Tibial nerve (tissue), 4 donors: ENCODE measurements at places on chromosomes 16 and 17. TPM values are rescaled to one million over a fixed set of nuclear protein-coding genes. Genes with fewer than 3 reads are reported as not detected.

GRCh38 chr16:29971304-29971703 lies 2.4 kb upstream of the TAOK2 start:
- peaks cover 5% of the 10 kb centered on the region for H3K36me3 ChIP-seq
- H3K4me1 ChIP-seq = peaks cover 16% of the 10 kb centered on the region
- no peak overlapping the region for H3K4me3 ChIP-seq

GRCh38 chr17:76710863-76711611 lies at the start of gene MXRA7:
Gene MXRA7 (minus strand): TSS chr17:76710965. CDS start chr17:76710946, 19 bp downstream.
- DNase-seq = peak; percentile 61
- peak within 1 kb of the TSS; percentile 98 for H3K27ac ChIP-seq
- H3K27me3 ChIP-seq = no peaks in the 10 kb centered on the region

DNA sequence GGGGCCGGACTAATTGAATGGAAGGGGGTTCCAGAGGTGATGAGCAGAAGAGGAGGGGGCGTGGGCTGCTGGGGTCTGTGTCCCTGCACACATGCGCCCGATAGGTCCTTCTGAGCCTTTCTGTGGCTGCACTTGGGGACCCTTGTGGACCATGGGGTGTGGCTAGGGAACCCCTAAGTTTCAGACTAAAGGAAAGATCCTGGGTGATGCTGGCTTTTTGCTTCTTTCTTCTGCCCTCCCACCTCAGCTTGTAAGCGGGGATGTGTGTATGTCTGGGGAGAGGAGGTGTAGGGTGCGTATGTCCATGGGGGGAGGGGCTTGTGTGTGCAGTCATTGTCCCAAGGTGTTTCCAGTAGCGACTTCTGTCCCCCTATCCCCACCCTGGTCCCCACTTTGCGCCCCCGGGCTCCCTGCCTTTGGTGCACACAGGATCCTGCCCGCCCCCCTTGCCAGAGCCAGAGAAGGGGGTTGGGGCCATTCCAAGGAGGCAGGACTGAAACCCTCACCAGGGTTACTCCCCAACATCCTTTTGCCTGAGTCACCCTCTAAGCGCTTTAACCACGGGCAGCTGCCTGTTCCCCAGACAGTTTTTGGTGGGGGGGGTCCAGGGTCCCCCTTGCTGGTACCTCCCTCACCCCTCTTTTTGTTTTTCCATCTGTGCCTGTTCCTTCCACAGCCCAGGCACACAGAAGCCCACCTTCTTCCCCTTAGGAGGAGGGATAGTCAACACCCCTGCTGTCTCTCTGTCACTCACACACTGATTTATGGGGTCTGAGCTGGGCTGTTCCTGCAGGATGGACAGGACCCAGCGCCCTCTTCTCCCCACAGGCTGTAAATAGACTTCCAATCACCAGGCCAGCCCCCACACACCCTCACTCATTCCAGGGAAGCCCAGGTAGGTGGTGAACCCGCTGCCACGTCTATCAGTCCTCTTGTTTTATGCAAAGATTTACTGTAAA lies 83.2 kb downstream of the ARHGAP23 start:
- no peaks in the 10 kb centered on the region for H3K27me3 ChIP-seq
- H3K36me3 ChIP-seq = no peaks in the 10 kb centered on the region
- H3K27ac ChIP-seq = no peak overlapping the region
- no peak for DNase-seq

DNA sequence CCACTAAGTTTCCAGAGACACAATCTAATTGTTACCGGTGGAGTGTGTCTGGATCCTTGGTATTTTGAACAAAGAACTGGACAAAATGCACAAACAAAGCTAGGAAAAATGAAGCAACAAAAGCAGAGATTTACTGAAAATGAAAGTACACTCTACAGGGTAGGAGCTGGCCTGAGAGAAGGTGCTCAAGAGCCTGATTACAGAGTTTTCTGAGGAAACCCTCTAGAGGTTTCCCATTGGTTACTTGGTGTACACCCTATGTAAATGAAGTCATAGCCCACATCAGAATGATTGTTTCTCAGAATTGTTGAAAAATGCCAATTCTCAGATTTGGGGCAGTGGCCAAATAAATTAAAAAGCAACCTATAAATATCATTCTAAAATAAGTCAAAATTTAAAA lies 436.4 kb downstream of the KCNJ18 start:
- H3K36me3 ChIP-seq = no peaks in the 10 kb centered on the region
- no peak for DNase-seq
- H3K27ac ChIP-seq = no peak overlapping the region
- no peaks in the 10 kb centered on the region for H3K27me3 ChIP-seq
- H3K4me3 ChIP-seq = no peak overlapping the region
- H3K4me1 ChIP-seq = no peaks in the 10 kb centered on the region

DNA sequence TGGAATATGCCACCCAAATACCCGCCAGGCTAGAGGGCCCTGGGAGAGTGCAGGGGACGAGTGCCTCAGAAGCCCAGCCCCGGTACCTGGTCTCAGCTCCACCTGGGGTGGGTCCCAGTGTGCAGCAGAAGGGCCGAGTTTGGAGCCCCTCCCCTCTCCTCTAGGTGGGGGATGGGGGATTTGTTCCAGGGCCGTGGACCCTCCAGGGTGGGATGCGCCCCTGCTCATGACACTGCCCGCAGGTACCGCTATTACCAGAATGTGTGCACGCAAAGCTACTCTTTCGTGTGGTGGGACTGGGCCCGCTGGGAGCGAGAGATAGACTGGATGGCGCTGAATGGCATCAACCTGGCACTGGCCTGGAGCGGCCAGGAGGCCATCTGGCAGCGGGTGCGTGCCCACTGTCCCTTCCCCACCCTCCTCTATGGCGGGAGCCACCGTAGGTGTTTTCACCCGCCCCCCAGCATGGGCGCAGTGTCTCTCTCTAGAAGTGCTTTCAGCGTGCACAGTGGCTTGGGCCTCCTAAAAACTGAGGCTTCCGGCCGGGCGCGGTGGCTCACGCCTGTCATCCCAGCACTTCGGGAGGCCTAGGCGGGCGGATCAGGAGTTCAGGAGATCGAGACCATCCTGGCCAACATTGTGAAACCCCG lies 1.2 kb downstream of the NAGLU start:
- H3K27me3 ChIP-seq = no peaks in the 10 kb centered on the region
- peaks cover 14% of the 10 kb centered on the region for H3K4me1 ChIP-seq
- peaks cover 9% of the 10 kb centered on the region for H3K36me3 ChIP-seq
- H3K27ac ChIP-seq = peak overlapping the region; percentile 96
- DNase-seq = no peak

DNA sequence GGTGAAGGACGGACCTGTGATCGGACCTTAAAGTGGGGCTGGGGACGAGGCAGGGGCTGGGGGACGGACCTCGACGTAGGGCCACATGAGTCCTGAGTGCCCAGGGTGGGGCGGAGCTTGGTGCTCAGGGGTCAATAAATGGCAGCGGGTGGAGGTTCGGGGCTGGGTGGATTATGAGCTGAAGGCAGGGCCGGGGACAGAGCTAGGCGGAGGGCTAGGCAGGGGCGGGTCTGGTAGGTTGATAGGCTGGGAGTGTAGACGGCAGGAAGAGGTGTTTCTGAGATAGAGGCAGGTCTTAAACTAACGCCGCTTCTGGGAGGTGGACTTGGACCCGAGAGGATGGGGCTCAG lies 733 bp downstream of the CHRNB1 start:
- peaks cover 70% of the 10 kb centered on the region for H3K27me3 ChIP-seq
- DNase-seq = no peak
- H3K36me3 ChIP-seq = no peaks in the 10 kb centered on the region
- H3K4me1 ChIP-seq = peaks cover 31% of the 10 kb centered on the region

GRCh38 chr17:3282901-3283300 lies 15.3 kb downstream of the OR3A1 start:
- no peak overlapping the region for H3K27ac ChIP-seq
- DNase-seq = no peak
- no peaks in the 10 kb centered on the region for H3K27me3 ChIP-seq
- H3K4me3 ChIP-seq = no peak overlapping the region
- no peaks in the 10 kb centered on the region for H3K36me3 ChIP-seq

GRCh38 chr16:87746178-87746577 lies 19.6 kb downstream of the KLHDC4 start:
- H3K4me1 ChIP-seq = peaks cover 3% of the 10 kb centered on the region
- H3K4me3 ChIP-seq = no peak overlapping the region
- no peak for DNase-seq
- H3K36me3 ChIP-seq = peaks cover 88% of the 10 kb centered on the region
- H3K27me3 ChIP-seq = no peaks in the 10 kb centered on the region

The MED9 gene
- 14.1 TPM for total RNA-seq

The DPEP2 gene
- 12.6 TPM for total RNA-seq

The PMP22 gene
- total RNA-seq = 784 TPM

The KRTAP1-1 gene
- total RNA-seq = not detected

The TMEM238L gene
- not detected for total RNA-seq

The CORO6 gene
- 101 TPM for total RNA-seq
